Activated T-helper 1 cell treated with Interleukin-2 at 50 U/mL for 16 hours (primary cell): ENCODE measurements at places on chromosomes 7 and 10.

DNA sequence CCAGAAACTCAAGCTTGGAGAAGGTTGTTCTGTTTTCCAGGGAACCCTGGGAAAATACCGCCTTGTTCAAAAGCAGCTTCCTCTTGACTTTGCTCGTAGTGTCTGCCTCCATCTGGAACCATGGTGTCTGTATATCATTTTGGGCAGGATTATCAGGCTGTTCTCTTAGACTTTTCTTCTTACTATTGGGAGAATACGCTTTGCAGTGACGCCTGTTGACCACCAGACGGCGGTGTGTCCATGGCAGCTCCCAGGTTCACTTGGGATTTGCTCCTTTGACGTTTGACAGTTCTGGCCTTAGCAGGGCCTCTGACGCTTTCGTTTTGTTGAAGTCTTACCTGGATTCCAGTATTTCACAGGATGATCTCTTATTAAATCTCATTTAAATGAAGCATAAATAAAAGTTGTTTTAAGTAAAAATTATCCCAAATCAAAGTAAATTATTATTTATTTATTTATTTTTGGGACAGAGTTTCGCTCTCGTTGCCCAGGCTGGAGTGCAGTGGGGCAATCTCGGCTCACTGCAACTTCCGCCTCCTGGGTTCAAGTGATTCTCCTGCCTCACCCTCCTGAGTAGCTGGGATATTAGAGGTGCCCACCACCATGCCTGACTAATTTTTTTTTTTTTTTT is 41.8 kb upstream of the GJD4 start:
- no peak for DNase-seq

- DNase-seq = no peak
Measured at GRCh38 chr10:78448470-78448869, 414.8 kb downstream of the RPS24 start.

- no peak for DNase-seq
Measured at GRCh38 chr10:6474871-6475270, 105.2 kb downstream of the PRKCQ start.

DNA sequence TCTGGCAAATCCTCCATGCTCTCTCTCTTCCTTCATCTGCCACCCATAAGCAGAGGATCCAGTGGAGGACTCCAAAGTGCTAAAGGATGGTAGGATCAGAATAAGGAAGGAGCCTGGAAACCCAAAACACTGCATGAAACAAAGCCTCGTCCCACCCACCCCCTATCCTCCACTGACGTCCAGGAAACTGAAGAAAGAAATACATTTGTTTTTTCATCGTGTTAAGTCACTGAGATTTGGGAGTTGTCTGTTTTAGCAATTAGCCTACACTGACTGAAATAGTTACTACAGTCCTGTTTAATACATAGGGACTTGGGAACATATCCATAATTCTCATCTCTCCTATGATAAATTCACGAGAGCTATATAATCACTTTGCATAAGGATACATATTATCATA is 14.8 kb downstream of the ANXA7 start:
- DNase-seq = no peak

DNA sequence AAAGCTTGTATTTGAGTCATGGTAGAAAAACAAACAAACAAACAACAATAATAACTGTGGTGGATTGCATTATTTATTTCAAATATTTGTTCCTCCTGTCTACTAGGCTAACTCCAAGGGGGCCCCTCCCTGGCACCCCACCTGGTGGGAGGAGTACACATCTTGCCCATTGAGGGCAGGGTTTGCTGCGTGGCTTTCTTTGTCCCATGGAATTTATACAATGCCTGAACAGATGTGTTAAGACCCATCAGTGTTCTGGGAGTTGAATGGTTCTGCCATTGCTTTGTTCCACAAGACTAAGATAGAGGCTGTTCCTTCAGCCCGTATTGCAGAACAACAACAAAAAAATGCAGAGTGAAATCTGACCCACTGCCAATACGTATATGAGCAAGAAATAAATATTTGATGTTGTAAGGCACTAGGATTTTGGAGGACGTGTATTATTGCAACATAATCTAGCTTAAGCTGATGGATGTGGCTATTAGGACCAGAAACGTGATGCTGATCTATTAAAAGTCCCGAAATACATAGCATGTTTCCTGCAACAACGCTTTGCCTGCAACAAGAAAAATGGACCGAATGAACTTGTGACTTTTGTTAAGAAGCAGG is 119.1 kb upstream of the JCAD start:
- no peak for DNase-seq
